ENCODE measurements at places on chromosomes 1 and 21.

GRCh38 chr1:157469752-157470675 is 82.3 kb downstream of the FCRL5 start:
- DNase-seq: no peak

- peak; percentile 18 for DNase-seq
Observed at GRCh38 chr1:15501208-15502032, 22.6 kb downstream of the CASP9 start.

- DNase-seq: no peak
Observed at GRCh38 chr1:176903474-176903873, 261.0 kb downstream of the ASTN1 start.

DNA sequence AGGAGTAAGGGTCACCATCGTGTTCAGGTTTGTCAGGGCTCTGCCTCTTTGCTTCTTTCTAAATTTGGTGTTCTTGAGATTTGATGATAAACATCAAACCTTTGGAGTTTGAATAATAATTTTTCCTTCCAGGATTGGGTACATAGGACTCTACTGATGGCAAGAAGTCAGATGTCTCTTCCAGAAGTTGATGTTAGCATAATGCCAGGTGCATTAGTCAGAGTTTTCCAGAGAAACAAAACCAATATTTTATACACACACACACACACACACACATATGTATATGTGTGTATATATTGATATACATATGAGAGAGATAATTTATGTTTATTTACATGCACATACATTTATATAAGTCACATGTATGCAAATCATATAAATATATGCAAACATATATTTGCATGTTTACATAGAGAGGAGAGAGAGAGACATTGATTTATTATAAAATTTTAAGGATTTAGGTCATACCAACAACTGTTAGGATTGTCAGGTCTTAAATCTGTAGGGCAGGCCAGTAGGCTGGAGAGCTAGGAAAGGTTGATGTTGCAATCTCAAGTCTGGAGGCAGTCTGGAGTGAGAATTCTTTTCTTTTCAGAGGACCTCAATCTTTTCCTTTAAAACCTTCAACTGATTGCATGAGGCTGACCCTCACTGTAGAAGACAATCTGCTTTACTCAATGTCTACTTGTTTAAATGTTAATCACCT is 199.2 kb downstream of the HLX start:
- no peak for DNase-seq

- no peak for DNase-seq
Observed at GRCh38 chr1:191620883-191621282, 537.4 kb upstream of the RGS18 start.

- DNase-seq: no peak
Observed at GRCh38 chr1:199377211-199377610, 650.3 kb upstream of the NR5A2 start.

DNA sequence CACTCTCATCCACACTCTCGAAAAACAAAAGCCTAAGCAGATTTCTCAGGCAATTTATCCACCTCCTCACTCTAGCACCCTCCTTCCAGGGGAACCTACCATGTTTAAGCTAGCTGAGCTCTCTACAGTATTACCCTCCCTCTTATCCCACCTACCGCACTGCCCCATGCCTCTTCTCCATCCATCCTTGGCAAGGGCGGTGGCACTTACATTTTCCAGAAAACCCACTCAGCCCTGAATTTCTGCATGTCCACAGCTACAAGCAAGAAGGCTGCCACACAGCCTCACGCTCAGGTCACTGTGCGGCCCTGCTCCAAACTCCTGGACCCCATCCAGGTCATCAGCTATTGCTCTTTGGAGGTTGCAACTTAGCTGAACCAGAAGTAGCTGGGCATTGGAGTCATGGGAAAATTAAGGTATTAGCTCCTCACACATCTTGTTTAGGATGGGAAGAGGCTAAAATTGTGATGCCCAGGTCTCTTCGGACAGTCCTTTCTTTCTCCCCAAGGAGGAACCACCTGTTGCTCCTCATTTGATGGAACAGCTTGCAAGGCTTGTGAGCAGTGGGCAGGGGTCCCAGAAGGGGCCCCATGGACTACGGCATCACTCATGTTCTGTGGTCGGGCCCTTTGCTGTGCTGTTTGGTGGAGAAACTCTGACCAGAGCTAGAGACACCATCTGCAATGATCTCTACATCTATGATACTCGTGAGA is 1.1 kb downstream of the KLHDC9 start:
- DNase-seq: no peak

- DNase-seq: no peak
Observed at GRCh38 chr1:51794868-51795267, 83.7 kb downstream of the NRDC start.

- no peak for DNase-seq
Observed at GRCh38 chr1:54405898-54406293, 298 bp downstream of the SSBP3 start.

- DNase-seq: no peak
Observed at GRCh38 chr21:38956007-38956406, 150.3 kb downstream of the ETS2 start.

GRCh38 chr1:57678138-57678537 is 254.3 kb upstream of the DAB1 start:
- DNase-seq: no peak

GRCh38 chr1:107739651-107740050 is 225.3 kb downstream of the VAV3 start:
- no peak for DNase-seq

- no peak for DNase-seq
Observed at GRCh38 chr1:235951661-235952060, 85.0 kb upstream of the LYST start.

GRCh38 chr1:40630488-40631223 is 34.8 kb downstream of the RIMS3 start:
- no peak for DNase-seq

GRCh38 chr1:83625646-83626045 is 373.3 kb downstream of the TTLL7 start:
- no peak for DNase-seq

DNA sequence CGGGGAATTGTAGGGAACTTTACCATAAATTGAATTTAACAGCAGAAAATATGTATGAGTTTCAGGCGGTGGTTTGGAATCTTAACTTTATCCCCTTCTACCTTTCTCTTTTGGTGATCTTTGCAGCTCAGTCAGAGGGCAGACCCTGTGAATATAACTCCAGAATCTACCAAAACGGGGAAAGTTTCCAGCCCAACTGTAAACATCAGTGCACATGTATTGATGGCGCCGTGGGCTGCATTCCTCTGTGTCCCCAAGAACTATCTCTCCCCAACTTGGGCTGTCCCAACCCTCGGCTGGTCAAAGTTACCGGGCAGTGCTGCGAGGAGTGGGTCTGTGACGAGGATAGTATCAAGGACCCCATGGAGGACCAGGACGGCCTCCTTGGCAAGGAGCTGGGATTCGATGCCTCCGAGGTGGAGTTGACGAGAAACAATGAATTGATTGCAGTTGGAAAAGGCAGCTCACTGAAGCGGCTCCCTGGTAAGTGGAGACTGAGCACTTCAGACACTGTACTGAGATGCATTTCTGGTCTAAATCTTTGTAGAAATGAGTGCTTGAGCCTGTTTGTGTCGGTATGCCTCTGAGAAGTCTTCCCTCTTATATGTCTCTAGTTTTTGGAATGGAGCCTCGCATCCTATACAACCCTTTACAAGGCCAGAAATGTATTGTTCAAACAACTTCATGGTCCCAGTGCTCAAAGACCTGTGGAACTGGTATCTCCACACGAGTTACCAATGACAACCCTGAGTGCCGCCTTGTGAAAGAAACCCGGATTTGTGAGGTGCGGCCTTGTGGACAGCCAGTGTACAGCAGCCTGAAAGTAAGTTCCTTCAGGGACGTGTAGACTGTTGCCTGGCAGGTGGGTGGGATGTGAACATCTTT is 1.5 kb downstream of the CCN1 start:
- DNase-seq: no peak

GRCh38 chr1:152646656-152647055 is 16.5 kb upstream of the LCE2D start:
- no peak for DNase-seq

GRCh38 chr1:156050376-156050775 is 3.2 kb downstream of the UBQLN4 start:
- DNase-seq: no peak

DNA sequence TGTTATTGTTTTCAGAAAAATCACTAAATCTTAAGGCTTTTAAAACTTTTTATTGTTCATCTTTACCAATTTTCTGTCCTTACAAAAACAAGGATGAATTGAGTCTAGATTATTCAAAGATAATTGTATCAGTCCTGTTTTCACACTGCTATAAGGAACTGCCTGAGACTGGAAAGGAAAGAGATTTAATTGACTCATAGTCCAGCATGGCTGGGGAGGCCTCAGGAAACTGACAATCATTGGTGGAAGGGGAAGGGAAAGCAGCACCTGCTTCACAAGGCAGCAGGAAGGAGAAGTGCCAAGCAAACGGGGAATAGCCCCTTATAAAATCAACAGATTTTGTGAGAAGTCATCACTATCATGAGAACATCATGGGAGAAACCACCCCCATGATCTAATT is 455.6 kb upstream of the ZP4 start:
- no peak for DNase-seq

DNA sequence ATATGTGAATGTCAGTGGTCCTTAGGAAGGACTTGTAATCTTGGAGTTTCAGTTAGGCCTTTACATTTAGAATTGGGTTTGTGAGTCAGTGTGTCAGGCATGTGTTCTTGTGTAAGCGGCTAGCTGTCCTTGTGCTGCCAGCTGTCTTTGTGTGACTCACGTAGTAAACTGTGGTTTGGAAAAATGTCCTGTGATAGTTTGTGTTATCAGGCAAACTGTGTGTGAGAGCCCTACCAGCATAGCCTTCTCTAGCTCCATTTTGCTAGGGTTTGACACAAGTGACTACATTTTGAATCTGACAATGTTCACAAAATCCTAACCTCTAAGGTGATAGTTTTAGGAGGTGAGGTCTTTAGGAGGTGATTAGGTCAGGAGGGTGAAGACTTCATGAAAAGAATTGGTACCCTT is 6.9 kb upstream of the SLC35D1 start:
- DNase-seq: peak; percentile 57

- DNase-seq: no peak
Observed at GRCh38 chr1:192251735-192252134, 65.1 kb upstream of the RGS21 start.

GRCh38 chr1:64363616-64364015 is 106.3 kb upstream of the CACHD1 start:
- no peak for DNase-seq

DNA sequence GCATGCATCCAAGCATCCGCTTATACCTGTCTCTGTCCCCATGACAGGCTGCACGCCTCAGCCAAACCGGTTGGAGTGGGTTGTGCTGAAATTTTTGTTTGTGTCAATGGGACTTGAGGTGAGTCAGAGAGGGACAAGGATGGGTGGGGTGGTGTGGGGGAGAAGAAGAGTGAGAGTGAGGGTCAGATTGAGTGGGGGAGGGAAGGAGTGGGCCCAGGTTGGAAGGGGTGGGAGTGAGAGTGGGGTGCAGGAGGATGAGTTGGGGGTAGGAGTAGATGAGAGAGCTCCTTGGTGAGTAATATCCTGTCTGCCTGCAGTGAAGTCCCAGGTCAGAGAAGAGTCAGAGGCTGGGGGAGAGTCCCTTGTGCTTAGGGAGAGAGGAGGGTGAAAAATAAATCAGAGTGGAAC is 3.3 kb upstream of the NECTIN4 start:
- no peak for DNase-seq

DNA sequence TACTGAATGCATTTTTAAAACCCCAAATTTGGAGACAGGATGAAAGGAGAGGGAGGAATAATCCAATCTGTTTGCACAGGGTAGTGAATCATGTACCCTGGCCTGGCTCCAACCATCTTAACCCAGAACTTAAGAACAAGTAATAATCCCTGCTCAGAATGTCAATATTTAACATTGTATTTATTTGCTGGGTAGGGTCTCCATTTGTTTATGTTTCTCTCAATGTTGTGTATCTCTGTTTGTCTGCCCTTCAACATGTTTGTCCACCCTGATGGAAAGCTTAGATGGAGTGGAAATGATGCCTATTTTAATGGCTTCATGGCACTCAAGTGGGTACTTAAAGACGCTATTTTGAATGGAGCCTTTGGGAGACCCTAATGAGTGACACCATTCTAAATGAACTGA is 54.4 kb upstream of the CDC42BPA start:
- no peak for DNase-seq

- DNase-seq: no peak
Observed at GRCh38 chr1:74731399-74732052, 1.3 kb downstream of the CRYZ start.

DNA sequence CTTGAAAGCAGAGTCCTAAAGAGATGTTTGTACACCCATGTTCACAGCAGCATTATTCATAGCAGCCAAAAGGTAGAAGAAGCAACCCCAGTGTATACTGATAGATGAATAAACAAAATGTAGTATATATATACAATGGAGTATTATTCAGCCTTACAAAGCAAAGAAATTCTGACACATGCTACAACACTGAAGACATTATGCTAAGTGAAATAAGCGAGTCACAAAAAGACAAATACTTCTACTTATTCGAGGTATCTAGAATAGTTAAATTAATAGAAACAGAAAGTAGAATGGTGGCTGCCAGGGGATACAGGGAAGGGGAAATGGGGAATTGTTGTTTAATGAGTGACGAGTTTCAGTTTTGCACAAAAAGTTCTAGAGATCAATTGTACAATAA is 23.5 kb downstream of the COP1 start:
- no peak for DNase-seq

DNA sequence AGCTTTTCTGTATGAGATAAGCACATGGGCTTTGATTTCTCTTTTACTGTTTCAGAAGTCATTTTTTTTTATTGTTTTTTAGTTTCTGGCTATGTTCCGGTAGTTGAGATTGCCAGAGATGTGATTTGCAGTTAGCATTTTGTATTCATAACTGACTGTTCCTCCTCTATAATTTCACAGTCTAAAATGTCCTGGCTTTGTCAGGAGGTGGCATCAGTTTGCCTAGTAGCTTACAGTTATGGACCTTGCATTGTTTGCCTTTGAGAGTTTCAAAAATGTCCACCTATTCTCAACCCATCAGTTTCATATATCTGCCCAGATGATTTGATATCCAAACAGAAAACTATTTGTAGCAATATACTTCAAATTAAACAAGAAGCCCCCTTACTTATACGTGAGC is 39.5 kb upstream of the ST6GALNAC3 start:
- no peak for DNase-seq

DNA sequence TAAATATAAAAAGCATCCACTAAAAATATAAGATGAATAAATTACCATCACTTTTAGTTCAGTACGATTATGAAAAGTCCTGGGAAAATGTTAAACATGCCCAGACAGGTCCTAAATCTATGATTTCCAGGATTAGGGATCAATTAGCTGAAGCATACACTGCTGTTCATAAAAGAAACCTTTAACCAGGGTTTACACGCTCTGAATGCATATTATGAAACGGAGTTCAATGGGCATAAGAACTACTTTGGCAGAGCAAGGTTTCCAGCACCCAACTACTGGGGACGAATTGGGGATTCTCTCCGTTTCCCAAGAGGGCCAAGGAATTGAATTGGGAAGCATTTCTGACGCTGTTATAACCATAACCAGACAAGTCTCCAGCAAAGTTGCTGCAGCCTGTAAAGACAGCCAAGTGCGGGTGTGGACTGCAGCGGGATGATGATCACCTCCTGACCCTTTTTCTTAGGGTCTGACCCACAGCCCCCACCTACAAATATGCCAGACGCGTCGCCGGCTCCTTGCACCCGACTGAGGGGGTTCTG is 1.6 kb downstream of the SLC30A1 start:
- DNase-seq: no peak
